GOT3 (cell line): ENCODE measurements at places on chromosomes 6 and 20.

DNA sequence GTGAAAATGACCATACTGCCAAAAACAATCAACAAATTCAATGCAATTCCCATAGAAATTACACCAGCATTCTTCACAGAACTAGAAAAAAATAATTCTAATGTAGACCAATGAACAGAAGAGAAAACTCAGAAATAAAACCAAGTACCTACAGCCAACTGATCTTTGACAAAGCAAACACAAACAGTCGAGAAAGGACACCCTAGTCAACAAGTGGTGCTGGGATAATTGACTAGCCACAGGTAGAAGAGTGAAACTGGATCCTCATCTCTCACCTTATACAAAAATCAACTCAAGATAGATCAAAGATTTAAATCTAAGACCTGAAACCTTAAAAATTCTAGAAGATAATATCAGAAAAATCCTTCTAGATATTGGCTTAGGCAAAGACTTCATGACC, 44.5 kb upstream of the ZNF133 start:
- DNase-seq, result no peak

- no peak for DNase-seq
Observed at GRCh38 chr20:23144856-23145255, 58.7 kb upstream of the CD93 start.

DNA sequence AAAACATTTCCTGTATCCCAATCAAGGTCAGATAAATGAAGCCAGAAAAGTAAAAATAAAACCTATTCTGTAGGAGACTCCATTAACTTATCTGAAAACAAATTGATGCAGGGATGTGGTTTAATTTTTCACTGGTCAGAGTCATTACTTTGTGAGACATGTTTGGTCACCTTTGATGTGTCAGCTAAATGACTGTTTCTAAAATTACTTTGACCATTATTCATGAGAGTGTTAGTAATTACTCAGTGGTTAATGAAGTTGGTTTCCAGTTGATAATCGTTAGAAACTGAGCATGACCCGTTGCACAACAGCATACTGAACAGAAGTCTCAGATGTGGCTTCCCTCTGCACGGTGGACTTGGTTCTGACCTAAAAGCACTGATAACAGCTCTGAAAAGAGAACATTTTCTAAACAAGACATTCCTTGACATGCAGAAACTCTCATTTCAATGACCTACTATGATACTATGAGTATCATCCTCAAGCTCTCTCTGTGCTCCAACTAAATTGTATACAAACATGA, 410.5 kb upstream of the RNF217 start:
- no peak for DNase-seq

- DNase-seq, result no peak
Observed at GRCh38 chr20:32455171-32455900, 97.2 kb downstream of the ASXL1 start.

- no peak for DNase-seq
Observed at GRCh38 chr20:60115451-60115850, 157.2 kb downstream of the CDH26 start.

- no peak for DNase-seq
Observed at GRCh38 chr20:37979021-37979985, 54.0 kb downstream of the TTI1 start.

DNA sequence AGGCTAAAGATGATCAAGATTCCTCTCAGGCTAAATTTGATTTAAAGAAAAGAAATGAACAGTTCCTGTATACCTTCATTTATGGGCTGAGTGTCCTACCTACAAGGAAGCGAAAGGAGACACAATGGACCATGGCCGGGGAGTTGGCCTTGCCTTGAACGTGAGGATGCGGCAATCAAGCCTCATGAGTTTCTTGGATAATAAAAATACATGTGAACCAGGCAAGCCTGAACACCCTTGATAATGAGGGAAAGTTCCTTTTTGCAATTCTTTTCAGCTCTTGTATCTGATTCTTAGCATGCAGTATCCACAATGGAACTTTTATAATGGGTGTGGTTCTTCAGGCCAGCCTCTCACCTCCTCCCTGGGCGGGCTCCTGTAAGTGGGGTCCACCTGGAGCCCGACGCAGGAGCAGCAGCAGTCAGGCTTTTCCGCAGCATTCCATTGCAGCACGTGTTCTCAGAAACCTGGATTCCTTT, 83.8 kb downstream of the RNASET2 start:
- DNase-seq, result no peak

- DNase-seq, result no peak
Observed at GRCh38 chr6:168035098-168035660, 37.7 kb downstream of the KIF25 start.

DNA sequence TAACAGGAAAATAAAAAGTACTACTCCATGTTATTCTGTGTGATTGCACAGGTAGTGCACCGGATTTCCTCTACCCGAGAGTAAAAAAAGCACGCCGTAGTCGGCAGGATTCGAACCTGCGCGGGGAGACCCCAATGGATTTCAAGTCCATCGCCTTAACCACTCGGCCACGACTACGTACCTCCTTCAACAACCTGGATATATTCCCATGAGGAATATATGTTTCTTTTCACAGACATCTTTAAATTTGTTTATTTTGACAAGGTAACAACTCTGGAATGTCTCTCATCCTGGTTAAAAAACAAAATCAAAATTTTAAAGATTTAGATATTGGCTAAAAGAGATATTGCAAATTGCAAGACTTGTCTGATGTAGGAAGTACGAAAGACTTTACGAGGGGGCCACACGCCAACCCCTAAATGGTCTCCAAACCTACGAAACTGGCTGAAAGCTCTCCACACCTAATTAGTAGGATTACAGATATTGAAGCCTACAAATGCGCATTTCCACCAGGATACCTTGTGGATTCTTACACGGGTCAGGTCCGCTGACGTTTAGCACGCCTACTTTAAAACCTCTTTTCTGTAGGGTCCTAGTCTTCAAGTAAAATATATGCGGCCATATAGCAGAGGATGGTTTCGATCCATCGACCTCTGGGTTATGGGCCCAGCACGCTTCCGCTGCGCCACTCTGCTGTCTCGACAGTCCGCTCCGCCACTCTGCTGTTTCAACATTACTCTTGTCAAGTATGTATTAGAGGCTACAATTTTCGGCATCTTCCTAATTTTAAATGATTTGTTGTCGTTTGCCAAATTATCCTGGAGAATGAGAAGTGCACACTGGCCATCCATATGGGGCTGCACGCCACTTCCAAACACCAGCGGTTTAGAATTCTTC, 52.2 kb upstream of the BTN3A2 start:
- peak; percentile 48 for DNase-seq

GRCh38 chr20:48819821-48820648, 7.8 kb downstream of the PREX1 start:
- no peak for DNase-seq

GRCh38 chr6:36984581-36985416, 1.2 kb downstream of the MTCH1 start:
- DNase-seq, result no peak

DNA sequence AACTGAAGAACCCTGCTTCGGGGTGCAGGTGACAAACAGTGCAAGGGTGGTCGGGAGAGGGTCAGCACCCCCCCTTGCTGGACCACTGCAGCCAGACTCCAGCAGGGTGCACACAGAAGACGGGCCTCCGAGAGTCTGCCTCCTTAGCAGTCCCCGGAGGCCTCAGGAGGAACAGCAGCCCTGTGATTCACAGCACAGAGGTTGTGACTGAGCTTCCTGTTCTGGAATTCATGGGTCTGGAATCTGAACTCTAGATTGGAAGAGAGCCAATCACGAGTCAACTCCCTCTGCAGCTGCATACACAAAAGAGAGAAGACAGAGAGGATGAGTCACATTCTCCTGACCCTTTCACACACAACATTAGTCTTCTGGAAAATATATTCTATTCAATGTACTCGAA, 249.0 kb upstream of the OPRM1 start:
- no peak for DNase-seq

GRCh38 chr20:51087266-51087665, 64.4 kb upstream of the KCNG1 start:
- no peak for DNase-seq

GRCh38 chr6:7432391-7433120, 42.9 kb downstream of the RIOK1 start:
- no peak for DNase-seq

DNA sequence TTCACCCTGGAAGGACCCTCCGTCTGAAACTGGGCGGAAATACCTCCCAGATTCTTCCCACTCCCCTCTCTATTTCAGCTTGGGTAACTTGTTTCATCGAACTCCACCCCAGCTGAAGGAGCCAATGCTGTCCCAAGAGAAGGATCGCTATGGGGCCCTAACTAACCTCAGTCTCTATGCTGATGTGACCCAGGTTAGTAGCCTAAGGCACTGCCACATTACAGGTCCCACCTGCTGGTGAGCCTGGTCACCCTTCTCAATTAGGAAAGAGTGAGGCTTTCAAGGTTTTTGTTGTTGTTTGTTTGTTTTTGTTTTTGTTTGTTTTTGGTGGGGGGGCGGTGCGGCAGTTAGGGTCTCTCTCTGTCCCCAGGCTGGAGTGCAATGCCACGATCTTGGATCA, 168.4 kb downstream of the OR2B2 start:
- no peak for DNase-seq

DNA sequence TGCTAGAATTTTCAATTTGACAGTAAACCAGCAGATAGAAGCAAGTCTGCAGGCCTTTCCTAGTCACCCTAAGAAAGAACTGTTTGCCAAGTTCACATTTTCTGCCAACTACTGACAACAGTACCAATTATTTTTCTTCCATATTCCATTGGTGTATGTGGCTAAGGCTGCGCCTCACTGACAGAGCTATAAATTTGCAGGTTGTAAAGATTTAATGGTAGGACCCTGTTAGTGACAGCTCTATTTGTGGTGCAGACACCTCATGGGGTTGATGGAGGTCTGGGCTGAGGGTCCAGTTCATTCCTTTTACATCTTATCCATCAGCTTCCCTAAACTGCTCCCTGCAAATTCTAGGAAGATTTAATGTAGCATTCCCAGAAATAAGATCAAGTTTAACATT, 228.5 kb downstream of the FRK start:
- DNase-seq, result no peak

GRCh38 chr6:107374264-107374663, 85.1 kb downstream of the PDSS2 start:
- no peak for DNase-seq

GRCh38 chr6:62039605-62040004, 246.4 kb downstream of the KHDRBS2 start:
- no peak for DNase-seq

DNA sequence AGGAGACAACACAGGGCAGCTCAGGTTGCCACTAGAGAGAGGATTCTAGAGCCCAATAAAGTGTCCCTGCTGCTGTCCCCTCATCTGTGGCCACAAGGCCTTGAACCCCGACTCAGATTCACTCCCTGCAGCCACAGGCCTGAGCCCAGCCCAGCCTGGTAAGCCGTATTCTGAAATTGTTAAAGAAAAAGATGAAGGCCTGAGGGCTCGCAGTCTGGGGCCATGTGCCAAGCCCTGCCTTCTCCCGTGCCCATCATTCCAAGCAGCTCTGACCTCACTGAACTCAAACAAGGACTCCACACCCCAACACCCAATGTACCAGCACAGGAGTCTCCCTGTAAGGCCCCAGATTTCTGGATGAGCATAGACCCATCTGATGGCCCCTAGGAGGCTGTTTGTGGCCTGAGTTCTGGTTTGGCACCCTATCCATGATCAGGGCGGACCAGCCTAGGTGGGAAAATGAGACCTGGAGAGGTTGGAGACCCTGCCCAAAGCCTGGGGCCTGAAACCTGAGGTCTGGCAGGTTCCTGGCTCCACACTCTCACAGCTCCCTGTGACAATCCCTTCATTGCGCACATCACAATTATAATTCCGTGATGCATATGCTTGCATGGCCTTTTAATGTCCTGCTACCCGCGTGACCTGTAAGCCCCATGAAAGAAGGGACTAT, 62.0 kb upstream of the TOP1 start:
- DNase-seq, result no peak

GRCh38 chr6:118775381-118775780, 118.6 kb upstream of the ASF1A start:
- DNase-seq, result no peak

DNA sequence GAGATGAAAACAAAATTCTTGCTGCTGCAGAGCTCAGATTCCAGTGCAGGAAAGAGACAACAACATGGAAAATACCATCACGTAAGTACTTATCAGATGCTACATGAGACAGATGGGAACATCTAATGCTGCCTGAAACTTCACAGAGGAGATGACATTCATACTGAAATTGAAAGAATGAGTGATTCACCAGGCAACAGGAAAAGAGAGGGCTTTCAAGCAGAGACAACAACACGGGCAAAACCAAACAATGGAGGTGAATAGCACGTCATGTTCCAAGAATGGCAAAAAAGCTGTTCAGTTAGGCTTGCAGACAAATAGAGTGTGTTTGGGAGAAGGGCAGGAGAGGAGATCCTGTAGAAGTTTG, 39.3 kb downstream of the GTF2H5 start:
- no peak for DNase-seq

- no peak for DNase-seq
Observed at GRCh38 chr6:118748311-118749062, 97.1 kb upstream of the CEP85L start.

DNA sequence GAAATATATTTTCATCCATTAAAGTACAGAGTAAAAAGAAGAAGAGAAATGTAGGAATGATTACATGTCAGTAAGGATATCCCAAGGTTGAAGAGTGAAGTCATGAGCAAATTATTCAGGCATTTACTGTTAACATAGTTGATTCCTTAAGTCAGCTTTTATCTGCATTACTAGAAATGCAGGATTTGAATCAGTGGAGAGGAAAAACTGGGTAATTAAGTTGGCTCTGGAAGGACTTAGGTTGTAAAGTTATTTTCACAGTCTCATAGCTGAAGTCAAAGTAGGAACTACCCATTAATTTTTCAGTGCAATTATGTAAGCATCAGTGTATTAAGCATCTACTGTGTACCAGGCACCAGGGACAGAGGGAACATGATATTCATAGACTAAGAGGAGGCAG, 7.8 kb downstream of the NAA20 start:
- no peak for DNase-seq

DNA sequence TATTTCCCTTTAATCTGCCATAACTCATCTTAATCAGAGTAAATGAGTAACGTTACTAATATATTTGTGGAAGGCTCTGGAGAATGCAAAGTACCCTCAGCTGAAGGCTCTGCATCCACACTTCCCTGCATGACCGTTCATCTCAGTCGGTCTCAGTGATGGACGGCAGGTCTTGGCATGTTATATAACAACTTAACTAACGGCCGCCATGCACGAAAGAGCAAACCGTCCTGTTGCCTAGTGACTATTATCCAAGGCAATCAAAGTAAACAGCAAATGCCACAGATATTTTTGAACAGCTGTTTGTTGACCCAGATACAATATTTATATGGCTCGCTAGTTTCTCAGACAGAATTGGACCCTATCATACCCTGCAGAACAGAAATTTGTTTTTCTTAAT, 194.9 kb upstream of the SMLR1 start:
- no peak for DNase-seq

DNA sequence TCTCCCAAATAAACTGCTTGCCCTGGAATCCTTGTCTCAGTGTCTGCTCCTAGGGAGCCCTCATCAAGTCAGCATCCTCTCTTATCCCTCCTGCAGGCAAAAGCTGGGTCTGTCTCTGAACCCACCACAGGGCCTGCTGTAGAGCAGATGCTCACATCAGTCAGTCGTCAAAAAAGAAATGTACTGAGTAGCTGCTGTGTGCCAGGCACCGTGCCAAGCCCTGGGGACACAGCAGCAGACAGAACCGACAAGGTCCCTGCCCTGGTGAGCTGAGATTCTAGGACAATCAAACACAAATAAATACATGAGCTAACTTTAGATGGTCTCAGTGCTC, 68.5 kb downstream of the EYA2 start:
- no peak for DNase-seq
